CD4-positive, alpha-beta T cell treated with Interleukin-2 at 100 ng/mL for 4 hours (primary cell): ENCODE measurements at places on chromosomes 12 and 14.

GRCh38 chr12:106189341-106189740 lies 50.6 kb upstream of the NUAK1 start:
- DNase-seq = no peak

- no peak for DNase-seq
These were observed 17.9 kb downstream of the FBRSL1 start for GRCh38 chr12:132507656-132508490.

GRCh38 chr14:64646103-64646502 lies 58.1 kb upstream of the PLEKHG3 start:
- no peak for DNase-seq

GRCh38 chr14:51511265-51511664 lies 140.4 kb upstream of the FRMD6 start:
- DNase-seq = no peak

- DNase-seq = no peak
These were observed 32.3 kb downstream of the LGMN start for GRCh38 chr14:92716131-92716530.

GRCh38 chr12:80413462-80413861 lies 30.6 kb upstream of the PTPRQ start:
- DNase-seq = no peak

DNA sequence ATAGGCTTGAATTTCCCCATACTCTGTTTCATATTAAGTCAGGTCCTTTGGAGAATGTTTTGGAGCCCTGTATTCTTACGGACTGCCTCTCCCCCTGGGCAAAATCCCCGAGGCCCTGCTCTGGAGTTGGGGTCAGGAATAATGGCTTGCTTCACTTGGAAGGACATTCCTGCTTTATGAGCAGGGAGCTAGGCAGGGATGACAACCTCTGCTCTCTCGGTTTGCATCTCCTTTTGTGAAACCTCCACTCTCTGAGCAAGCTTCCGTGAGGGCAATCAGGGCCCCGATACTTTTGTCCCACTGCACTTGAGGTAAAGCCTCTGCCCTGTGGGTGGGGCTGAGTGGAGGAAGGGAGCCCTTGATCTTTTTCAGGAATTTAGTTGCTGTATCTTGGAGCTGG lies 19.3 kb downstream of the OS9 start:
- DNase-seq = no peak

GRCh38 chr12:30858471-30858870 lies 68.1 kb upstream of the TSPAN11 start:
- DNase-seq = no peak

DNA sequence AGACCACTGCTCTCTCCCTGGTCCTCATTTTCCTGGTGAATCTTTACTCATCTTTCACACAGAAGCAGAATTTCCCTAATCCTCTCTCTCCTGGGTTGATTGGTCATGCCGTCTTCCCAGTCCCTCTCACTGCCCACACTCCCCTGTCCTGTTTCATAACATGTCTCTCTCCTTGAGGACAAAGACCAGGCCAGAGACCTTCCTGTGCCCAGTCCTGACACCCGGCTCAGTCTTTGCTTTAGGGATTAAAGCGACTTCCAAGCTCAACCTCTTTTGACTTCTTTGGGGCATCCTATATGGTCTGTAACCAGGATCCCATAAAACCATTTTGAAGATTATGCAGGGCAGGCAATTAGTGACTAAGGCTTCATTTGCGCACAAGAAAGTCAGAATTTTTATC lies 105.5 kb downstream of the BCL11B start:
- DNase-seq = no peak

GRCh38 chr14:38108681-38109080 lies 99.0 kb upstream of the SSTR1 start:
- DNase-seq = no peak

DNA sequence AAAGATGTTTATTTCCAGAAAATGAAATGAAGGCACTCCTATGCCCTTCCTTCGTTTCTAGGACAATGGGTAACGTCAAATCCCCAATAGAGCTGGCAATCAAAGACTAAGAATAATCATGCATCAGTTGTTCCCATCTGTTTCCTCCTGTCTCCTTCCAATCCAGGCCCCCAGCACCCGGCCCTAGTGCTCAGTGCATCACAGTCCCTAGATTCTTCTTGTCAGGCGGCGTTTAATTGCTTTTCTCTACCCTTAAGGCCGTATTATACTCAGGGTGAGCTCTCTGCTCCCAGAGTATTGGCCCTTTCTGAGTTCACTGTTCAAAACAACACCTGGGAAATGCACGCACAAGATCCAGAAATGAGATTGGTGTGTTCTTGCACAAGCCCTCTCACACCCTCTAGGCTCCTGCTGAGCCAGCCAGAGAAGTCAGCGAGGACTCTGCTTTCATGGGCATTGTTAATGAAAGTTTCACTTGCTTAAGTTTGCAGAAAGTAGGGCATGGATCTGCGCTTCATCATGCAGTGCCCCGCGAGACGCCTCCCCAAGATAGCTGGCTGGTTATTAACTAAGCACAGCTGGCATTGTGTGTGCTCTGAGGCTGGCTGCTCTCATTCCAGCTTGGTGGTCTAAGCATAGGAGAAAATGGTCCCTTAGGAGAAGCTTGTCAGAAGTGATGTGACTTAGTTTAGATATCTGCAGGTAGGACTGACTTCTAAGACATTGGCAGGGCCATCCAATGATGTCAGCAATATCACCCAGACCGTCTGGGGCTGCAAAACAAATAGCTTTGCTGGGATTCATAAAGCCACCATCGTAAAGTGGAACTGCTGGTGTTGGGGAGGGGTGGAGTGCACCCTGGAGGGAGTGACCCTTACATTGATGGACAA lies 28.7 kb downstream of the CRACR2A start:
- no peak for DNase-seq

DNA sequence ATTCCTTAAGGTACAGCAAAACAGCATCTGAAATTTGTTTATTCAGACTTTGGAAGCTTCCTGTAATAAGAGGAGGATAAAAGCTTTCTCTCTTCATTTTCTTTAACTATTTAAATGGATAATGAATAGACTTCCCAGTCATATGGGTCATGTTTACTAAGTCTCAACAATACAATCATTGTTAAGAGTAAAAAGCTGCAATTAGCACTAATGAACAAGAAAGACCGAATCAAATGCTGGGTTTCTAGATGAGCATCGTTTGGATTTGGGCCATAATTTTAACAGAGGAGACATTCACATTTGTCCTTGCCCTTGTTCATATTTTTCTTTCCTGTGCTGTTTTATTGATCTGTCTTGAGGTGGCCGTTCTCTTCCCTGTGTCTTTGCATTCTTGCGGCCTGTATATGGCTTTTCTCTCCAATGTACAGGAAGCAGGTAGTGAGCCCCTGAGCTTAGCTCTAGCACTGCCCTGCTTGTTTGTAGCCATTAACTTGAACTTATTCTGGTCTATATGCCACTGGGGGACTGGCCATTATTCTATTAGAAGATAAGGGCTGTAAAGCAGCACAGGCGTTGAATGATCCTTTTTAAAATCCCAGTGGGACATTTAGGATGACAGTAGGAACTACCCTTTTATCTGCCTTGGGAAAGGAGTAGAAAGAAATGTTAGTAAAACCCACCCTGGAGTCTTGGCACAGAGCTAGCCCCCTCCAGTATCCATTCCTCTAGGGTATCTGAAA lies 34.6 kb downstream of the ABHD12B start:
- no peak for DNase-seq

GRCh38 chr14:59147007-59147406 lies 41.5 kb upstream of the DAAM1 start:
- DNase-seq = no peak

DNA sequence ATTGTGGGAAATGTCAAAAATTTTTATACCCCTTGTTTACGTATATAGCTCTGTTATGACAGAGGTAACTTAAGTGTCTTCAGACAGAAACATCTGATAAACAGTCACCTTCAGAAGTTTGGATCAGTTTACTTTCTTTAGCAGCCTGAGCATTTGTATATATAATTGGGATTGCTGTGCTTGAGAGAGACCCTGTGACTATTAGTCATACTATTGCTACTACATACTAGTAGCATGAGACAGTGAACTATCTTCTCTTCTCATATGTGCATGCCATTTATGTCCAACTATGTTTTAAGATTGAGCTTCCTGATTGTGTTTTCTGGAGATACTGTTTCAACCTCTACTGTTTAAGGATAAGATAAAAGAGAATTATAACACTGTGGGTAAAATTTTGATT lies 101.5 kb downstream of the PDE6H start:
- DNase-seq = no peak

- DNase-seq = no peak
These were observed 69.7 kb upstream of the VRK1 start for GRCh38 chr14:96727491-96727890.

- DNase-seq = no peak
These were observed 2.5 kb upstream of the SERPINA10 start for GRCh38 chr14:94295360-94296180.

GRCh38 chr12:108843187-108843586 lies 14.2 kb downstream of the SSH1 start:
- no peak for DNase-seq

- no peak for DNase-seq
These were observed 102.3 kb downstream of the ITPR2 start for GRCh38 chr12:26730481-26731350.

- no peak for DNase-seq
These were observed 115.0 kb upstream of the MDM1 start for GRCh38 chr12:68446901-68447796.
